Activated naive CD8-positive, alpha-beta T cell treated with anti-CD3 and anti-CD28 coated beads for 36 hours (primary cell): ENCODE measurements at places on chromosomes 1 and 21. TPM values are rescaled to one million over a fixed set of nuclear protein-coding genes. Genes with fewer than 3 reads are reported as not detected.

- no peaks in the 10 kb centered on the region for H3K4me1 ChIP-seq
- H3K36me3 ChIP-seq: no peaks in the 10 kb centered on the region
- H3K4me3 ChIP-seq: no peak overlapping the region
- no peak overlapping the region for H3K27ac ChIP-seq
Observed at GRCh38 chr1:57908147-57908890, 484.5 kb upstream of the DAB1 start.

DNA sequence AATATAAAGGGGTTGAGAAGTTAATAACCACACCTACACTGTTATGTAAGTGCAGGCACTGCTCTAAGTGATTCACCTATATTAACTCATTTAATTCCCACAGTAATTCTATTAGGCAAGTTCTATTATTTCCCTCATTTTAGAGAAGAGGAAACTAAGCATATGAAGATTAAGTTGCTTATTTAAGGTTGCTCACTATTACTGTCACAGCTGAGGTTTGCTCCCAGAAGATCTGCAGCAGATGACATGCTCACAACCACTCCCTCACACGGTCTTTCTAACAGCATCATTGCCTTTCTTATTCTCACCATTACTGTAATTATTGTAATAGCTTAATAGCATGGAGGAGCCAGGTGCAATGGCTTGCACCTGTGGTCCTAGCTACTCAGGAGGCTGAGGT lies 196.4 kb upstream of the GREM2 start:
- H3K4me3 ChIP-seq: no peak overlapping the region
- H3K4me1 ChIP-seq: no peaks in the 10 kb centered on the region

The AMY1B gene
- not detected for total RNA-seq

The MCOLN2 gene
- total RNA-seq: 20.4 TPM

The SLC5A9 gene
- not detected for total RNA-seq

The MAP3K7CL gene
- 4.8 TPM for total RNA-seq
